ENCODE measurements at places on chromosomes 11 and 22.

DNA sequence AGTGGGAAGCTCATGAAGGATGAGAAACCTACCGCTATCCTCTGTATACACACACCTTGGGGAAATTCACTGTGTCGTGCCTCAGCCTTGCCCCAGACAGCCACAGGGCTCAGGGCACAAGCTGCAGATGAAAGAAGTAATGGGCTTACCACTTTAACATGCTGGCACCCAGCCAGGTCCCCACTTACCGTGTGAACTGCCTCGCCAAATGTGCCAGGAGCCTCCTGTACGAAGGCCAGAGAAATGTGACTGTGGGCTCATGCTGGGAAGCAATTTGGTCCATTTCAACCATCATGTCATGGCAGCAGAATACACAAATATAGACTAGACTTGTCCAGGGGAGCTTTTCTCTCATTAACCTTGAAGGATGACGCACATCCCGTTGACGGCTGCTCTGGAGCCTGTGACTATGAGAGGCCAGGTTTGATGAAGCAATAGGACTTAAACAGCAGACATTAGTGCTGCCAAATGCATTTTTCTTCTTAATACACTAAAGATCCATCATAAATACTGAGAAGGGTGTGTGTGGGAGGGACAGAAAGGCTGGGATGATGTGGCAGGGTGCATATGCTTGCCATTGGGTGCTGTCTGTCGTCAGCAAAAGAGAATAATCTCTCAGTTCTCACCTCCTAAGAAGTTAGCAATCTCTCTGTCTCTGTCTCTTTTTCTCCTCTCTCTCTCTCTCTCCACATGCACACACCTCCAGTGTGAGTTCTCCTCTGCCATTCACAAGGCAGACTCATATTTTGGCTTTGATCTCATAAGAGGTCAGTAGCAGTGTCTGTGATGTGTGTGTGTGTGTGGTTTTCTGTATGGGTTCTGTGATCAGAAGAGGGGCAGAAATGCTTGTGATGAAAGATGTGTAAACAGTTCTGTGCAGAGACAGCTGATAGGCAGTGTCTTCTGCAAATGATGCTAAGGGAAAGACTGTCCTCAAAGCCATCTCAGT, 142.4 kb downstream of the KIRREL3 start:
- ATAC-seq = no peak

DNA sequence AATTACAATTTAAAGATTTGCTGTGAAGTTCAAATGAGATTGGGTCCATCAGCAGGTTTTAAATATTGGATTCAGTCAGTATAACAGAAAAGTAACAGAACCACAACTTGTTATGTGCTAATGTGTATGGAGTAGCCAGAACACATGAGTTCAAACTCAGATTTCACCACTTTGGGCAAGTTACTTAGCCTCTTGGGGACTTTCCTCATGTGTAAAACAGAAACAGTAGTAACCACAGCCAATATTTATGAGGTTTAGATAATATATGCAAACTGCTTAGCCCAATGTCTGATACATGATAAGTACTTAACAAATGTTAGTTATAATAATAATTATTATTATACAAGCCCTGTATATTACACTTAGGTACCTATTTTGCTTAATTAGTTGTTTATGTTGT, 21.8 kb upstream of the SLC5A12 start:
- no peak for ATAC-seq

GRCh38 chr11:78869293-78869692, 294.6 kb upstream of the NARS2 start:
- ATAC-seq = no peak

- ATAC-seq = no peak
Observed at GRCh38 chr11:61784506-61784805, 7.9 kb downstream of the TMEM258 start.

DNA sequence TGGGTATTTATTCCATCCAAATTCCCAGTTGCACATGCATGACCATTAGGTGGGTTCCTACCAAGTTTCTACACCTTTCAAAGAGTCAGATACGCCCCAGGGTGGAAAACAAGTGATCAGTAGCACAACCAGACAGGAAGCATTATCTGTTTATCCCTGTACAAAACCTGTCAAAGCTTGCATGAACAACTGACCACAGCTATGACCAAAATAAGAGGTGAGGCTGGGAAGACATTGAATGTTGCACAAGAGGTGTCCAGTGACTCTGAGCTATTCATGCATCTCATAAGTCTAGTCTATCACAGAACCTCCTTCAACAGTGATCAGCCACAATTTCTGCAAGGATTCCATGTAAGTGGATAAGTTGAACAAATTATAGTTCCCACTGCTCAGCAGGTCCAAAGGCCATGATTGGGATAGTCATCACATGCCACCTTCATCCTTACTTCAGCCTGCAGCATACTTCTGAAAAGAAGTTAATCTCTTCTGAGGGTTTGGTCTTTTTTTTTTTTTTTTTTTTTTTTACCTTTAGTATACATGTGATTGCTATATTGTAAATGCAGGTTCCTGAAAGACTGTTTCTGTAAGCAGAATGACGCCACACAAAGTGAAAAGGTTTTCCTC, 28.0 kb upstream of the TMEM45B start:
- peak; percentile 80 for ATAC-seq

GRCh38 chr11:57001674-57002401, 13.1 kb downstream of the OR5AK2 start:
- no peak for ATAC-seq

GRCh38 chr11:103608566-103608965, 427.9 kb upstream of the DDI1 start:
- ATAC-seq = no peak

DNA sequence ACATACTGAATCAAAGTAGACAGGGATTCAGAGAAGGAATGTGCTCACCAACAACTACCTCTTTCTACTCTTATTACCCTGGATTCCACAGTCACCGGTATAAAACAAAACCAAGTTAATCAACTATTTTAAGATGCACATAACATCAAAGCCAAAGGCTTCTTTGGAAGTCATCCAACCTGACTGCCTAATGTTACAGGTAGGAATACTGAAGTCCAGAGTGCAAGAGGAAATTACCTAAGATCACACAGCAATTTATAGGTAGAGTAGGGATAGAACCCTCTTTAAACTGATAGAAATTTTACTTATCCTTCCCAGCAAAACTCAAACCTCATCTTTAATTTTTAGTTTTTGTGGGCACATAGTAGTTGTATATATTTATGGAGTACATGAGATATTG, 76.3 kb downstream of the PAK1 start:
- ATAC-seq = no peak

- ATAC-seq = no peak
Observed at GRCh38 chr11:81033779-81034540, 1593.1 kb upstream of the TENM4 start.

DNA sequence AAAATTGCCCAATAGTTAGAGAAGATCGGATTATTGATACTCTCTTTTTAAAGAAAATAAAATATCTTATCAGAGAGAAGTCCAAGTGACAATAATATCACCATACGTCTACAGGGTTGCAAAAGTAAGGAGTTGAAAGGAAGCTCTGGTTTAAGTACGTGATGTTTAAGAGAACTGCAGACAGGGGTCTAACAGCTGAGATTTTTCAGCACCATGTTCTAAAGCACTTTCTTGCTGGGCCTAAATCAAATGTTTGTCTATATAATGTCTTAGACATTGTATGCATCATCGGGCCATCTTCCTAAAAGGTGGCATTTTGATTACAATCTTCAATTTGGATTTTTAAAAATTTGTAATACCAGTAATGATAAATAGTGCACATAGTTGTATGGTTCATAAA, 133.3 kb downstream of the RRAS2 start:
- no peak for ATAC-seq

- peak; percentile 63 for ATAC-seq
Observed at GRCh38 chr11:111429066-111429506, 50.0 kb upstream of the POU2AF1 start.

DNA sequence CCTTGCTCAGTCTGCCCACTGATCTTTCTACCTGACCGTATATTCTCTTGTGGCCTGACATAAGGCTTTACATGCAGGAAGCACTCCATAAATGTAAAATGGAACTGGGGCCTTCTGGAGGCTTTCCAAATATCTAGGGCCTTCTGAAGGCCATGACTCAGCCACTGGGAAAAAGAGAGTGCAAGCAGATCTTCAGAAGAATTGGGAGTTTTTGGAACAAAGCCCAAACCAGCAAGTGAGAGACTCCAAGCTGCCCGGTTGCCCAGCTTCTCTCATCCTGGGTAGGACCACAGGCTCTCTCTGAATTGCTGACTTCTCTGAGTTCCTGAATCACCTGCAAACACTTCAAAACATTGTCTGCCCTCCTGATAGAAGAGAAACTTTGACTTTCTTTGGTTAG, 107.9 kb upstream of the BMAL1 start:
- no peak for ATAC-seq

DNA sequence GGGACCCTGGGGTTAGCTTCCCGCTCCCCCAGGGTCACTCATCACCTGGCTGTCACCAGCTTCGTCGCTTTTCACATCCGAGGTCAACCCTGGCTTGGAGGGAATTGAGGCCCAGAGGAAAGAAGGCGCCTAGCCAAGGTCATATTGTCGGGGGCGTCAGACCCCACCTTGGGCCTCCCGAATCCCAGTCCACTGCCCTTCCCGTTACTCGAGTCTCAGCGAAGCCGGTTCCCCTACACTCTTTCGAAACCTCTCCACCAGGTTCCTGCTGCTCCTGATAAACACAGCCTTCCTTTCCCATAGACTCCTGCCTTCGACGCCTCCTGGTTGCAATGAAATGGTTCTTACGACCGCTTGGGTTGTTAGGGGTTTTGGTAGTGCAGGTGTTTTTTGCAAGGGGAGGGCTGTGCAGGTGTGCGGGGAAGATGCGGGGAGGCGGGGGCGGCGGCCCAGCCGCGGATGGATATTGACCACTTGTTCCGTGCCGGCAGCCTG, 642 bp downstream of the NAA40 start:
- ATAC-seq = no peak

- no peak for ATAC-seq
Observed at GRCh38 chr11:68414496-68415221, 45.9 kb upstream of the PPP6R3 start.

DNA sequence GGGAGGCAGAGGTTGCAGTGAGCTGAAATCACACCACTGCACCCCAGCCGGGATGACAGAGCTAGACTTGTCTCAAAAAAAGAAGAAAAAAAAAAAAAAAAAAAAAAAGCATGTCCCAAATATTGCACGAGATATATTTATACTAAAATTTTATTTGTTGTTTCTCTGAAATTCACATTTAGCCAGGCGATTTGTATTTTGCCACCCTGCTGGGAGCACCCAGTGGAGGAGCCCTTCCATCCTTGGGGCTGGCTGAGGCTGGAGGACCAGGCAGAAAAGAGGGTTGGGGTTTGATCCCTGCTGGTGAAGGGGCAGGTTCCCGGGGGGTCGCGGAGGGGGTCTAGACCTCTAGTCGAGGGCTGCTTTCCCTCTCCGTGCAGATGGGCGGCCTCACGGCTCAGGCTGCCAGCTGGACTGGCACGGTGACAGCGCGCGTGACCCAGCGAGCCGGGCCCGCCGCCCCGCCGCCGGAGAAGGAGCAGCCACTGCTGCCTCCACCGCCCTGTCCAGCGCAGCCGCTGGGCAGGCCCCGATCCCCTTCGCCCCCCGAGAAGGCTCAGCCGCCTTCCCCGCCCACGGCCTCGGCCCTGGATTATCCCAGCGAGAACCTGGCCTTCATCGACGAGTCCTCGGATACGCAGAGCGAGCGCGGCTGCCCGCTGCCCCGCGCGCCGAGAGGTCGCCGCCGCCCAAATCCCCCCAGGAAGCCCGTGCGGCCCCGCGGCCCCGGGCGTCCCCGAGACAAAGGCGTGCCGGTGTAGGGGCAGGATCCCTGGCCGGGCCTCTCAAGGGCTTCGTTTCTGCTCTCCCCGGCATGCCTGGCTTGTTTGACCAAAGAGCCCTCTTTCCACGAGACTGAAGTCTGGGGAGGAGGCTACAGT, 952 bp upstream of the CATSPERZ start:
- no peak for ATAC-seq

- no peak for ATAC-seq
Observed at GRCh38 chr22:23203452-23204124, 23.3 kb downstream of the BCR start.

- no peak for ATAC-seq
Observed at GRCh38 chr11:35389112-35389511, 30.2 kb downstream of the SLC1A2 start.

DNA sequence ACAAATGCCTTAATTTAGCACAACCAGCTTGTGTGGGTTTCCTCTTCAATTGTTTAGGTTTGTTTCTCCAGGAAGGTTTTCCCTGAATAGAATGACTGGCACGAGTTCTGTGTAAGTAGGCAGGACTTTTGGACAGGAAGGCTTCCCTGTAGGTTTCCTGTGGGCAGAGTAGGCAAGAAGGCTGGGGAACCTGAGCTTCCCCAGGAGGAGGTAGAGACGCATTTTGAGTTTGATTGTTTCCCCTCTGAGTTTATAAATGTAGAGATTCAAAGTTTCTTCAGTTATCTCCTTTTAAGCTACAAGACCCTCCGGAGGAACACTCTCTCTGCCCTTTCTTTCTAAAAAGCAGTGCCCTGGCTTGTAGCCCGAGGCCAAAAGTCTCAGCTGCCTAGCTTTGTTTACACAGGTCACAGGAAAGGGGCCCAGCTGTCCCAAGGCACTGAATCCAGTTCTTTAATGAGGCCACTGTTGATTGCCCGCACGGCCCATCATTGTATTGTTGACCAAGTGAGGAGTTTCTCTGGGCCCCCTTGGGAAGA, 66.6 kb upstream of the RDX start:
- no peak for ATAC-seq

DNA sequence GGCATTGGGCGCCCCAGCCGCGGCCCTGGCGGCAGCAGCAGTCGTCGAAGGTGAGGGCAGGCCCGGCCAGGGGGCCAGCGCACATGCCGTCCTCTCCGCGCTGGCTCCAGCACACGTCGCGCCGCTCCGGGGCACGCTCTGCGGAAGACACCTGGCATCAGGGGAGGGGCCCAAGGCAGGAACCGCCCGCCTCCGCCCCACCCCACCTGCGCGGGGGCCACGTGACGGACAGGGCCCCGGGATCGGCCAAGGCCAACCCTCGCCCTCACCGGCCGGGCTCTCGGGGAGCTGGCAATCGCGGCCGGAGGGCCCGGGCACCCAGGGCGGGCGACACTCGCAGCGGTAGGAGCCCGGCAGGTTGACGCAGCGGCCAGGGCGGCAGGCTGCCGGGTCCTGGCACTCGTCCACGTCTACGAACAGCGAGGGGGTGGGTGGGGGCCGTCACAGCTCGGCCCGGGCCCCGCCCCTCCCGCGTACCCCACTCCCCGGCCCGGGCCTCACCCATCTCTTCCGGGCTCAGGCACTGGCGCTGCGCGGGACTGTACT, 14.9 kb downstream of the SCYL1 start:
- ATAC-seq = peak; percentile 72

GRCh38 chr22:29481265-29482000, 1.4 kb downstream of the NEFH start:
- ATAC-seq = no peak

- ATAC-seq = no peak
Observed at GRCh38 chr11:122653916-122654585, 1.5 kb upstream of the UBASH3B start.

- ATAC-seq = no peak
Observed at GRCh38 chr11:62150887-62151736, 27.3 kb downstream of the INCENP start.

- ATAC-seq = no peak
Observed at GRCh38 chr11:2507212-2507901, 62.5 kb downstream of the KCNQ1 start.

- no peak for ATAC-seq
Observed at GRCh38 chr22:36595154-36595553, 66.2 kb upstream of the EIF3D start.
